A549 (cell line): ENCODE measurements at places on chromosomes 5 and 9.

GRCh38 chr5:77844373-77844622 is 68.2 kb upstream of the TBCA start:
- no peak for DNase-seq

DNA sequence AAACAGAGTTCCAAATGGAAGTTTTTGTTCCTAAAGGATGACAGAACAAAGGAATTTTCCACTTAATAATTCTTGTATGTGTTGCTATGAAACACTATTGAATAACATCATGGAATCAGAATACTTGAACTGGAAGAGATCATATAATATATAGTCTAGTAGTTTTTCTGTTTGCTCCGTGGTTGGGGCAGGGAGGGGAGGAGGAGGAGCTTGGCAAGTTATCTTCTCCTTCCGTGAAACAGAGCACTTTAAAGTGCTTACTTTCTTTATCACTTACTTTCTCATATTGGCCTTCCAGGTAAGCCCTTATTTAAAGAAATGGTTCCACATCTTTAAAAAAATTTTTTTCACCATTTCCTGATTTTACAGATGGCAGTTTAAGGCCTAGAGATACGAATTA is 165.9 kb upstream of the TLX3 start:
- DNase-seq, result no peak

GRCh38 chr5:115732026-115732425 is 84.4 kb downstream of the CDO1 start:
- no peak for DNase-seq

GRCh38 chr5:37814699-37815098 is 25.1 kb downstream of the GDNF start:
- DNase-seq, result no peak

DNA sequence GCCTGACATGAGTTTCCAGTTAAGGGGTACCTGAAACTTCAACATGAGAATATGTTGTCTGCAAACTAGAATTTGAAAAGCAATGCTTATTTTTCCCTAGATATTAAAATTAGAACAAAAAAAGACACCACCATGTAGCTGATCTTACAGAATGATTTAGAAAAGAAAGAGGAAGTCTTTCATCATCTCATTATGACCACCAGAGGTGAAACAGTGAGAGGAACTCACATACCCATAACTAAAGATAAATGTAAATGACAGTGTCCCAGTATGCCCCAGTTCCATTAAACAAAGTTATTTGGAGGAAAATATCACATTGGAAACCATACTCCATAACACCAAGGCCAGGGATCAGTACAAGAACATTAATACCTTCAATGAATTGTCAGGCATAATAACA is 6.9 kb downstream of the TAF7 start:
- DNase-seq, result no peak

- DNase-seq, result peak; percentile 94
Measured at GRCh38 chr5:151651997-151652645, 34.6 kb downstream of the SPARC start.
